Urinary bladder (tissue), 4 donors: ENCODE measurements at places on chromosomes 5 and 9. TPM values are rescaled to one million over a fixed set of nuclear protein-coding genes. Genes with fewer than 3 reads are reported as not detected.
A peak's percentile ranks its signal among the peaks of the same experiment; 100 is the strongest.

Gene CTXN3
- 1.1 TPM for total RNA-seq

Gene RPP25L
- 13.2 TPM for total RNA-seq

Gene C8G
- 1.0 TPM for total RNA-seq

Gene SLC22A4
- 2.2 TPM for total RNA-seq

Gene CARD9
- 3.2 TPM for total RNA-seq

Gene HMMR
- 29.0 TPM for total RNA-seq

Gene FOXD4L4
- total RNA-seq, result not detected

Gene THBS4
- 3.9 TPM for total RNA-seq

Gene TMEM232
- 7.0 TPM for total RNA-seq

- DNase-seq, result no peak
Observed at GRCh38 chr9:18485714-18486113, 11.8 kb downstream of the ADAMTSL1 start.

DNA sequence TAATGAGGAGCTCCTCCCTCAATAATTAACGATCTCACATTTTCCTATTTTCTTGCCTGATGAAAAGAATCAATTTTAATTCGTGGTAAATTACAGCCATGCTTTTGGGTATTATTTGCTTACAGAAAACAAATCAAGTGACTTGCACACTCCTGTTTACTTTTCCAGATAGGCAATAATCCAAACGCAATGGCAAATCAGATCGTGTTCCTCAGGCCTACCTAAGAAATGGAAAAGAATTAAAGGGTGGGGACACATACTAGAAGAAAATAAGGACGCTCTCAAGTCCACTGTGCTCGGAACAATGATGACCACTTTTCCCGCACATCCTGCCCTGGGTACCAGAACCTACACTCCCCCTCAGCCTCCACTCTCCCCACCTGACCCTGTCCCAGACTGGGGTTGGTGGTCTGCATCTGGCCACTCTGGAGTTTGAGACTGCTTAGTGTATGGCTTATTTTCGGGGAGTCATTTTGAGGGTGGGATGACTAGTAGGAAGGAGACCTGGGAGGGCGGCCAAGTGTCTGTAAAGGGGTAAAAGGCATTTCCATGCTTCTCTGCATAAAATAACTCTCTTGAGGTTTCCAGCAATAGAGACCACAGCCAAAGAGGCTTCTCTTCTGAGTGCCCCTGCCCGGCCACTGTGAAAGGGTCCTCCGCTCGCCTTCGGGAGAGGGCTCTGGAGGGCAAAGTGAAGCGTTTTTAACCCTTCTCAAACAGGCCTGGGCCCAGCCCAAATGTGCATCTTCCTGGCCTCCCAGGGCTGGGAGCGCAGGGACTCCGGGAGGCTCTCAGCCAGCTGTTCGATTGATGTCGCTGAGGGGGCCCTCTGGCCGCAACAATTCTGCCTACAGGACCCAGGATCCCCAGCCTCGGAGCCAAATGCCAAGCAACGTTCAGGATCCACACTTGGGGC lies 4.5 kb upstream of the OTP start:
- DNase-seq, result no peak

GRCh38 chr5:82422001-82422740 lies 144.0 kb upstream of the RPS23 start:
- DNase-seq, result no peak

DNA sequence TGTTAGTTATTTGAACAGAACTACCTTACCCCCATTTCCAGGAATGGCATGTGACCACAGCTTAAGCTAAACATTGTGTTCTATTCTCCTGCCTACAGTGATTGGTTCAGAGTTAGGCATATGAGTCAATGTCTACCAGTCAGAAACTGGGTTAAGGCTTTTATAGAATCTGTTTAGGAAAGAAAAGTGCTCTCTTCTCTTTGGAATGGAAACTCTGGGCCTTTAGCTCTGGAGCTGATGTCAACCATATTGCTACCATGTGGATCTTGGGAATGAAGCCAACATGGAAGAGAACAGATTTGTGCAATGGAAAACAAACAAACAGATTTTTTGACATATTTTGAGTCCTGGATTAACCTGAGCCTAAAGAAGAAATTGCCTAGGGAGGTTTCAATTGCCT lies 488.9 kb upstream of the TNC start:
- DNase-seq, result no peak

DNA sequence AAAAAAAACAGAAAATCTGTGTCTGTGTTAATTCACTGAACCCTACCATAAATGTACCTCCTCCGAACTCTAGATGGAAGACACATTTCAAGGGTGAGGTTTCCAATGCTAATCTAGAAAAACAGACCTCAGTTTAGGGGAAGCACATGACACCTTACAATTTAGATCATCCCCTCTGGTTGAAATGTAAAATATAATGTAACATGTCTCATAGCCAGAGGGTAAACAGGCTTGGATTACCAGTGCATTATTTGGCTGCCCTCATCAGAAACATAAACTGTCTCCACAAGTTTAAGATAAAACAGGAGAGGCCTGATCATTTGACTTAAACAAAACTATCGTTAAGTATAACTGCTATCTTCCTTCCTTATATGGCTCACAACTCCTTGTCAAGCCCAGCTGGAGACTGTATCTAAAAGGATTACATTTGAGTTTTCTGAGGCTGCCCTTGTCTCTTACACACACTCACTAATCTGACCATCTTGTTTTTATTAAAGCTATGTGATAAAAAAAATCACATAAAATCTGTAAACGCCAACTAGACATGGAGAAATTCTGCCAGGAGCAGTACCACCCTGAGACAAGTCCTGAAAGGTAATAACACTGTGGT lies 105.7 kb downstream of the LURAP1L start:
- DNase-seq, result no peak

DNA sequence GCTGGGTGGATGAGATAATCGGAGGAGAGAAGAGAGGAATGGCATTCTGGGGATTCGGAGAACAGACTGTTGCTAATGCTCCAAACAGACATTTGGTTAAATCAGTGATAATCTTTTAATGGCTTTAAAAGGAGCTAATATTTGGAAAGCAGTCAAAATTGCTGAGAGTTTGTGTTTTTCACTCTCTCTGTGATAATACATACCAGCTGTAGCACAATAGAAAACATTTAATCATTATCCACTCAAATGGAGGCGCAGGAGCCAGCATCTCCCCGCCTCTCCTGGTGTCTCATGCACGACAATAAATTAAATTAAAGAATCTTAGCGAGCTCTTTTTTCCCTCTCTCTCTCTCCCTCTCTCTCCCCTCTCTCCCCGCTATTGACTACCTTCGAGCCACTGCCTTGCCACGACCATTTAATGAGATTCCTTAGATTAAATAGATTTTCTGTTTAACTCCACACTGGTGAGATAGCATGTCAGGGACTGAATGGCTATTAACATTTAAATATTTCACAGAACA lies 268.6 kb upstream of the MVB12B start:
- peak; percentile 51 for DNase-seq

GRCh38 chr5:149415066-149415967 lies 36.2 kb upstream of the IL17B start:
- DNase-seq, result no peak

GRCh38 chr5:166505544-166505943 lies 1785.9 kb upstream of the WWC1 start:
- no peak for DNase-seq

GRCh38 chr5:157640406-157641066 lies 11.7 kb downstream of the SOX30 start:
- DNase-seq, result no peak

DNA sequence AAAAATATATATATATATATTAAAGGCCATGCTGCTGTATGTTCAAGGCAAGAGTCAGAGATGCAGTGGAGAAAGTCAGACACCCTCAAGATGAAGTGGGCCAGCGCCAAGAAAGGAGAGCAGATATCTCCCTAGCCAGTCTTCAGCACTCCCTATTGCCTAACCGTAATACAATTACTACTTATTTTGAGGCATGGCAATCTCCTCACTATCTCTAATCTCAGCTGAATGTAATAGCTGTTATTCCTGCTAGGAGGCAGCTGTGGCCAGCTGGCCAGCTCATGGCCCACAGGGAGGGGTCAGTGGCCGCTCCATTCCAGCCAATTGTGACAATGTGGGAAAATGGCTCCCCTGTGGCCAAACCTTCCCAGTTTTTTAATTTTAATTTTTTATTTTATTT lies 87.5 kb upstream of the FBXW11 start:
- no peak for DNase-seq

- DNase-seq, result no peak
Observed at GRCh38 chr5:41524174-41524573, 13.8 kb upstream of the PLCXD3 start.

GRCh38 chr9:128552744-128553440 lies 505 bp downstream of the SPTAN1 start:
- no peak for DNase-seq

DNA sequence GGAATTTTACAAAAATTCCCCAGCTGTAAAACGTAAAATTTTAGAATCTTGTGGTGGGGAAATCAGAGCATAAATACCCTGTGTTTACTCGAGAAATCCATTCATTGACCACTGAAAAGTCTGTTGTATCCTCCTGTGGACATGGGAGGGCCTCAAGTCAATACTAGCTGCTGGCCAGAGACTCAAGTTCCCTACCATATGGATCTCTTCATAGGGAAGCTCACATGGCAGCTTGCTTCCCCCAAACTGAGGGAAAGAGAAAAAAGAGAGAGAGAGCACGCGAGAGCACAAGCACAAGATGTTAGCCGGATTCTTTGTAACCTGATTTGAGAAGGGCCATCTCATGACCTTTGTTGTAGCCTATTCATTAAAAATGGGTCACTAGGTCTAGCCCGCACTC lies 591.9 kb downstream of the LRRC70 start:
- DNase-seq, result no peak
